ENCODE measurements at places on chromosomes 7 and 10. TPM values are rescaled to one million over a fixed set of nuclear protein-coding genes. Genes with fewer than 3 reads are reported as not detected.
A peak's percentile ranks its signal among the peaks of the same experiment; 100 is the strongest.

The CDHR3 gene
- total RNA-seq: 4.3 TPM

DNA sequence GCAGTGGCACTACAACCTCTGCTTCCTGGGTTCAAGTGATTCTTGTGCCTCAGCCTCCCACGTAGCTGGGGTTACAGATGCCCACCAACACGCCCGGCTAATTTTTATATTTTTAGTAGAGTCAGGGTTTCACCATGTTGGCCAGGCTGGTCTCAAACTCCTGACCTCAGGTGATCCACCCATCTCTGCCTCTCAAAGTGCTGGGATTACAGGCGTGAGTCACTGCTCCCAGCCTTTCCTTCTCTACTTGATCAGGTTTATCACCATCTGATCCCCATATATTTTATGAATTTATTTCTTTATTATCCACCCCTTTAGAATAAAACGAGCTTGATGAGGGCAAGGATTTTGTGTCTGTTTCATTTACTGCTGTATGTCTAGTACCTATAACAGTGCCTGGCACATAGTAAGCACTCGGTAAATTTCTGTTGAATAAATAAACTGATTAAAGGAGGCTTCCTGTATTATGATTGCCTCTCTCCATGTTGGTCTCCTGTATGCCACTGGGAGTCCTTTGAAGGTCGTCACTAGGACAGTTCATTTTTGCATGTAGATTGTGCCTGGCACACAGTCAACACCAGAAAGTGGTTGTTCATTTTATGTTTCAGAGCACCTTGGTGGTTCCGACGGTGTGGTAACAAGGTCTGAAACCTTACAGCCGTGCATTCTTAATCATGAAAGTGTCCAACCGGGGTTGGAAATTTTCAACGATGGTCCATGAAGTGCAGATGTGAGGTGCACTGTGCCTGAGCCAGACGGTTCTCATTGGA, 9.6 kb upstream of the EIF3A start:
- no peak for ATAC-seq

GRCh38 chr10:132877473-132877872, 64.9 kb downstream of the CFAP46 start:
- no peak for ATAC-seq

GRCh38 chr10:98832196-98832595, 385.5 kb upstream of the HPS1 start:
- no peak for ATAC-seq

DNA sequence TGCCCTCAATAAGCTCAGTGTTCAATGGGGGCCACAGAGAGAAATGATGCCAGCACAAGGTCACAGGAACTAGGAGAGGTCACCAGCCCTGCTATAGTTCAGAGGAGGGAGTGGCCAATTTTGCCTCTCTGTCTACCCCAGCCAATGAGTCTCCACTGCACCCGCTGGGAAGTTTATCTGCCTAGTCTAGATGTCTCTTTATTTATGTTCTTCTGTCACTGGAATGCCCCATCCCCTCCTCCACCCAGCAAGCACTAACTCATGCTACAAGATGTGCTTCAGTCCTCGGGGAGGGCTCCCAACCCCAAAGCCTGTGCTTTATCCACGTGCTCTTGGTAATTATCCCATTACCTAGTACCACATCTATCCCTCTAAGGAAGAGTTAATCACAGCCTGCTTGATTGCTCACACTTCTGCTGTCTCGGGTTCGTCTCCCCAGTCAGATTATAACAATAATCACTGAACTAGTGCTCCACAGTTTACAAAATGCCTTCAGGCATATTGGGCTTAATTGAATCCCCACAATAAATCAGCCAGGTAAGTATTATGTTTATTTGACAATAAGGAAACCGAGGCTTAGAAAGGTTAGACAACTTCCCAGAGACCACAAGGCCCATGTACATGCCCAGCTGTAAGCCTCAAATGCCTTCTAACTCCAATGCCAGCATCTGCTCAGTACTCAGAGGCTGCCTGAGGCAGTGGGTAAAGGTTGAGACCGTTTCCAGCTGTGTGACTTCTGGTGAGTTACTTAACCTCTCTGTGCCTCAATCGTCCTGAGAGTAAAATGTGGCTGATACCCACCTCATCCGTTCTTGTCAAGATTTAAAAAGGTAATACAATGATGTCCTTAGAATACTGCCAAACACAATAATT, 3.9 kb downstream of the HIP1 start:
- no peak for ATAC-seq

GRCh38 chr10:15144788-15145187, 23.7 kb downstream of the NMT2 start:
- no peak for ATAC-seq

- no peak for ATAC-seq
Observed at GRCh38 chr7:102978284-102978683, 65.5 kb downstream of the LRRC17 start.

DNA sequence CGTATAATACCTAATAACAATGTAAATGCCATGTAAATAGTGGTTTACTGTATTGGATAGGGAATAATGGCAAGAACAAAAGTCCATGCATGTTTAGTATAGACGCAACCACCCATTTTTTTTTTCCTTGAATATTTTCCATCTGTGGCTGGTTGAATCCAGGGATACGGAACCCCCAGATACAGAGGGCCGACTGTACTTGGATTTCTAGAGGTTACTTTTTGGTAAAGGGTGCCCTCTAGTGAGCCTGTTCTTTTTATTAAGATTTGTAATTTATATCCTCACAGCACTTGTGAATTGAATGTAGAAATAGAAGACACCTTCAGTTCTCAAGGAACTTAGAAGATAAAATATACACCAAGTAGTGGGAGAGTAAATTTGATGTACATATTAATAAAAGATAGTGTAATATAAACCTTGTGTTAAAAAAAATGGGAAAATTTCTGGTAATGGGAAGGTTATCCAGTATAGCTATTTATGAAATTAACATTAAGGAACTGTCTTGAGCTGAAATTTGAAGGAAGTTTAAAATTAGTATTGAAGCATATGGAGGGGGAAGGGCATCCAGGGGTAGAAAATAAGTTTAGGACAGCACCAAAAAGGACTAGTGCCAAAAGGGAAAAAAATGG, 32.0 kb downstream of the EXOC6 start:
- ATAC-seq: peak; percentile 65

- no peak for ATAC-seq
Observed at GRCh38 chr7:80530136-80530535, 18.3 kb upstream of the GNAT3 start.

GRCh38 chr10:43156590-43157341, 18.5 kb downstream of the CSGALNACT2 start:
- ATAC-seq: no peak

DNA sequence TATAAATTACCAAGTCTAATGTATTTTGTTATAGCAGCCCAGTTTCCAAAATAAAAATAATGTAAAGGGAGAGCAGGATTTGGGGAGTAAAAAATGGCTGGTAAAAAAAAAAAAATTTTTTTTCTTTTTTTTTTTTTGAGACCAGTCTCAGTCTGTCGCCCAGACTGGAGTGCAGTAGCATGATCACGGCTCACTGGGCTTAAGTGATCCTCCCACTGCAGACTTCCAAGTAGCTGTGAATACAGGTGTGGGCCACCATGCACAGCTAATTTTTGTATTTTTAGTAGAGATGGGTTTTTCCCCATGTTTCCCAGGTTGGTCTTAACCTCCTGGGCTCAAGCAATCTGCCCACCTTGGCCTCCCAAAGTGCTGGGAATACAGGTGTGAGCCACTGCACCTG, 4.8 kb upstream of the LSM8 start:
- no peak for ATAC-seq

DNA sequence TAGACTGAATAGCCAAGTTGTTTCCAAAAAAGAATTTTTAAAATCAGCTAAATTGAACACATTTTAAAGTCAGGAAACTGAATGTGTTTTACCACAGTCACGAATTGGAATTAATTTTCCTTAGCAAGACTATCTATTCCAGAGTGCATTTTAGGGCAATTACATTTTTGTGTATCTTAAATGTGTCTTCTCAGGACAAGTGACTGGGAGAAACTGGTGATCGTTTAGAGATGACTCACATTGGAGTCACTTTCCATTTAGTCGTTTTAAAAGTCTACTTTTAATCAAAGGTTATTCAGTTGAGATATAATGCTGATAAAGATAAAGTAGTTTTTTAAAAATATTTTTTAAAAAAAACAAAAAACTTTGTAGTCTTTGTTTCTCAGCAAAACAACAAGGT, 191.7 kb upstream of the SLC26A5 start:
- no peak for ATAC-seq

DNA sequence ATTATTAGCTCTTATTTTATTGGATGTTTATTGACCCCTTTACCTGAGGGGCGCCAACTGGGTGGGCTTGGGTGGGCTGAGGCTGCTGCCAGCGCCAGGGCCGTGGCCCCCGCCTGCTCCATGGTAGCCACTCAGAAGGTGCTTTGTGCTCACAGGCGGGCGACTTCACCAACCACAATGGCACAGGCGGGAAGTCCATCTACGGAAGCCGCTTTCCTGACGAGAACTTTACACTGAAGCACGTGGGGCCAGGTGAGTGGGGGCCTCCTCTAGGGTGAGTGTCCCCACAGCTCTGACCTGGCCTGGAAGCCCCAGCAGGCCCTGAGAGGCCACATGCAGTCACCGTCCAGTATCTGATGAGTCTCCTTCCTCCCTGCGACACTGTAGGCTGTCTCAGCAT, 4.1 kb downstream of the PPIF start:
- no peak for ATAC-seq

GRCh38 chr7:82015751-82016150, 245.9 kb upstream of the HGF start:
- ATAC-seq: no peak

DNA sequence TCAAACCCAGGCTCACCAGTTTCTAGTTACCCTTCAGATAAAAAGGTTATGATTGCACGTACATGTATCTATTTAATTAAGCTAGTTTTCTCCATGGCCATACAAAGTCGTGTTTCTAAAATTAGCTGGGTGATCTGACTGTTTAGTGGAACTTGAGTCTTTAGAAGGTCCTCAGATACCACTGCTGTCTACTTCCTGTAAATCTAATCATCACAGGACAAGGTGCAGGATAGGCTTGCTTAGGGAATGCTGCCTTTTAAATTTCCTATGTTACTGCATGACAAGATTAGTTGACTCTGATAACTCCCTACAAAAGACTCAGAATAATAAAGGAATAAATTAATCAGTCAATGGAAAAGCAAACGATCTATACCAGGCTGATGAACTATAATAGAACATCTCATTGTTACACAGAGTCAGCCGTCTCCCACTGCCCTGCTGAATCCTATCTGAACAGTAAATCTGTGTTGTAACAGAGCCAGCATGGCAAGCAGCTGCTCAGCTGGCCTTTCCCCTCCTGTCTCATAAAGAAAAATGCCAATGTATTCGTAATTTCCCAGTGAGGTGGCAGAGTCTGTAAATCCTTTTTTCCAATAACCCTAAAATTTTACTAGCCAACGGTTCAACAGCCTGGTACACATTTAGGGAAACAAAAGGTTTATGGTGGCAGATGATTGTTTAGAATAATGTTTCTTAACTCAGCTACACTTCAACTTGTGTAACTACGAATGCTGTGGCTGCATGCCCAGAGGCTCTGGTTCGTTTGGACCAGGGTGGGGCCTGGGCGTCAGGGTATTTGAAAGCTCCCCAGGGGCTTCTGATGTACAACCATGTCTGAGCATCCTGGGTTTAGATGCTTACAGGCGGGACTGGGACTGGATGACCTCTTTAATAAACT, 318.0 kb downstream of the PAXIP1 start:
- ATAC-seq: no peak

Data from gastroesophageal sphincter (tissue), 4 donors.